RPMI7951 (cell line): ENCODE measurements at places on chromosomes 5 and 9.
A peak's percentile ranks its signal among the peaks of the same experiment; 100 is the strongest.

DNA sequence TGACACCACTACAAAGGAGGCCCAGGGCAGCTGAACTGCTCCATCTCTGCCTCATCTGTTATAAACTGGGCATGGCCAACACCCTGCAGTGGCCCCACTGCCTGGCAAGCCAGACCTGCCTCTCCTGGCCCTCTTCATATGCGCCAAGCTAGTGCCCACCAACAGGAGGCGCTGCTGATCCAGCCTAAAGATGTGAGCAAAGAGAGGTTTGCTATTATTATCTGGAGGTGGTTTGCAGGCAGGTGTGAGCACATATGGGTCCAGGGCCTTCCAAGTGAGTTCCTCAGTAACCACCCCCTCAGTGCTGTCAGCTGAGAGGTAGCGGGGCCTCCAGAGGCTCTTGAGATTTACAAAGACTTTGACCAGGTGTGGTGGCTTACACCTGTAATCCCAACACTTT lies 232.2 kb downstream of the SYK start:
- DNase-seq = peak; percentile 27

GRCh38 chr5:137190031-137190430 lies 309.1 kb downstream of the SPOCK1 start:
- DNase-seq = no peak

DNA sequence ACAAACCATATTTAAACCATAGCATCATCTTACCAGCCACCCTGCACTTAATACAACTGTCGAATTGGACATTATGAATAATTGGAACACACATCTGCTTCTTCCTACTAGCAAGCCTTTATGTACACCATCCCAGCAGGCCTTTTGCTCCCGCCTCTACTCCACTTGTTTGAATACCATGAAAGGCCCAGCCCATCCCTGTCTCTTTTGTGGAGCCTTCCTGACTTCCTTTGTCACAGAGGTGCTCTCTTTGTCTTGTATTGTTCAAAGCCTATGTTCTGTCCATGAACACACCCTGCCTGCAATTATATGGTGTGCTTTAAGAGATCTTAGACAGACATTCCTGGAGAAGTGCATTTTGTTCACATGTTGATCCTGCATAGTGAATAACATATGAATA lies 465.7 kb downstream of the DIRAS2 start:
- DNase-seq = no peak

DNA sequence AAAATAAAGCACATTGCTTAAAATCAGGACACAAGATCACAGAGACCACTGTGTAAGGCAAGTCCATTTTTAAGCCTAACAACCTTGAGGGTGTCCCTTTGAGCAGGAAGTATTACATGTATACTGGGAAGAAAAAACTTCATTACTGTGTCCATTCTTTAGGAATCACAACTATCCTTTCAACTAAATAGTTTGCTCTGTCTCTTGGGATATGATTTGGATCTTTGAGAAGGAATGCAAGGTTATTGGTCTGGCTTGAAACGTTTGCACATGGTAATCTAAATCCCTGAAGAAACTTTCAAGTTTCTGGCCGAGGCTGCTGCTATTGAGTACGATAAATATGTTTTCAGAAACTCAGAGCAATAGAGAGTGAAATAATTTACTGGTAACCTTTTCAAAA lies 923.0 kb upstream of the SEMA6A start:
- DNase-seq = no peak

DNA sequence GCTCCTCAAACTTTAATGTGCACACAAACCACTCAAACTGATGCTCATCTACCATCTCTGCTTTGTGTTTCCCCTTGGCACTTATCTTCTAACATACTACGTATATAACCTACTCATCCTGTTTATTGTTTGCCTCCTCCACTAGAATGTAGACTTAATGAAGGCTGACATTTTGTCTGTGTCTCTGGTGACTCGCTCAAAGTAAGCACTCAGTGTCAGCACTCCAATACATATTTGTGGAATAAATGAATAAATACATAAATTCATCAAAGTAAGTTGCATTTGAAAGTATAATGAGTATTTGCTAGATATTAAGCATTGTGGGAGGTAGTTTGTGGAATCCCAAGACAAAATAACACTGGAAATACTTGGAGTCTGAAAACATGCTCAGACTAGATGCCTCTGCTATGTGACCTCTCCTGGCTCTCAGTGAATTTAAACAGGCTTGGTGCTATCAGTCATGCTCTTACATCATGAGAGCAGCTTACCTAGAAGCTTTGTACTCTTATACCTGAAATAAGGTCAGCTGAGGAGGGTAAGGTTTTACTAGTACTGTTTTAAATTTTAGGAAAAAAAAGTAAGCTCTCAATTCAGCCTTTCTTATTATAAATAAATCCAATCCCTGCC lies 37.0 kb upstream of the RANBP6 start:
- DNase-seq = no peak

DNA sequence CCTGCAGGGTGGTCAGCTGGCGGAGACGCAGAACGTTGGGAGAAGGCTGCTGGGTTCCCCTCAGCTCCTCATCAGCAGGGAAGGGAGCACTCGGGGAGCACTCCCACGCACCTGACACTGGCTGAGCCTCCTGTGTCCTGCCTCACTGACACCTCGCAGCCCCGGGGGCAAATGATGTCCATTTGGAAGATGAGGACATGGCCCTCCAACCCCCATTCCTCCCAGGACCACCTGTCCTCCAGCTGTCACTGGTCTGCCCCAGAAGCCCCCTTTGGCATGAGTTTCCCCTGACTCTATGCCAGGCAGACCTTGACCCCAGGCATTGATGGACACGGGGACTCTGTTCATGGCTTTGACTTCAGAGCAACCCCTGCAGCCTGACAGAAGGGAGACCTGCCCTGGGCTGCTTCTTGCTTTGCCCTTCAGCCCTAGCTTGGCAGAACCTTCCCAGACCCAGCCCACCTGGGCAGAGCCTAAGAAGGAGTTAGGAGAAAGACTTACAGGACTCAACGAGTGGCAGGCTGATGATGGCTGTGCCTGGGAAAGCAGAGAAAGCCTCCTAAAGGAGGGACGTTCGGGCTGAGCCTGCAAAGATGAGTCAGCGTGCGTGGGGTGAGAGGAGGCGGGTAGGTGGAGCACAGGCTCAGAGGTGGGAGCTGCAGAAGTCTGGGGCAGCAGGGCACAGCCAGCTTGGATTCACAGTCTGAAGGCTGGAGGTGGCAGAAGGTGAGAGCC lies 90.6 kb downstream of the LMX1B start:
- peak; percentile 37 for DNase-seq

- no peak for DNase-seq
These were observed 108.5 kb downstream of the F2RL2 start for GRCh38 chr5:76514713-76515112.

DNA sequence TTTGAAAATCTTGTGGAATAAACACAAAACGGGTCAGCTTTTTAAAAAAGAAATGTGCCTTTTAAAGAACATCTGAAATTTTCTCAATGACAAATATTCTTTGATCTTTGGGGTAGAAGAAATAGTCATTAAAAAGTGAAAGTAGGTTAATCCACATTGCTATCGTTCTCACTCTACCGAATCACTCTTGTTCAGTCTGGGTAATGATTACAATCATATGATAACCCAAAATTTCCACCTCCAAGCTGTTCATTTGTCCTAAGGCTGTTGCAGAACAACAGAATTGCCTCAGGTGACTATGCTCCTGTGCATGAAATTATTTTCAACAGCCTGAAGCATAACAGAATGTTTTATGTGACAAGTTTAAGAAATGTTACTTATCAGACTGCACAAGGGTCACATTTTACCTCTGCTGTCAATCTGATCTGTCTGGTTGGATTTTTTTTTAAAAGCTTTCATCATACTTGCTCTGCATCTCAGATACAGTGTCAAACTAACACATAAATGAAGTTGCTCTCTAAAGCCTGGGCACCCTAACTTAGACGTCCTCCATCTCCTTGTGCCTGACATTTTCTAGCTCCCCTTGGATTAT lies 227.3 kb downstream of the LURAP1L start:
- DNase-seq = no peak

DNA sequence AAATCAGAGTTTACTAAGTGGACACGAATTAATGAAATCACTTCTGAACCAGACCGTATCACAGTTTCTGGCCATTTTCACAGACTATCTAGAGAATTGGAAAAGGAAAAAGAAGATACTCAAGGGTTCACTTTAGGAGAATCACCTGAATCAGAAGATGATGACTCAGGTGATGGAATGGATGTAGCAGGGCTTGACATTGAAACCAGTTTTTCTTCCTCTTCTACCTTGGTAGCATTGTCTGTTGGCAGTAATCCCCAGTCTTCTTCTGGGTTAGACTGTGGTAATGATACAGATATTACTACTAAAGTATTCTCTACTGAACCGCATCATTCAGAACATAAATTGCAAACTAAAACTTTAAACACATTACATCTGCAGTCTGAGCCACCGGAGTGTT lies 38.5 kb downstream of the ICE1 start:
- no peak for DNase-seq

- no peak for DNase-seq
These were observed 214.7 kb downstream of the MAST4 start for GRCh38 chr5:66810848-66811261.

DNA sequence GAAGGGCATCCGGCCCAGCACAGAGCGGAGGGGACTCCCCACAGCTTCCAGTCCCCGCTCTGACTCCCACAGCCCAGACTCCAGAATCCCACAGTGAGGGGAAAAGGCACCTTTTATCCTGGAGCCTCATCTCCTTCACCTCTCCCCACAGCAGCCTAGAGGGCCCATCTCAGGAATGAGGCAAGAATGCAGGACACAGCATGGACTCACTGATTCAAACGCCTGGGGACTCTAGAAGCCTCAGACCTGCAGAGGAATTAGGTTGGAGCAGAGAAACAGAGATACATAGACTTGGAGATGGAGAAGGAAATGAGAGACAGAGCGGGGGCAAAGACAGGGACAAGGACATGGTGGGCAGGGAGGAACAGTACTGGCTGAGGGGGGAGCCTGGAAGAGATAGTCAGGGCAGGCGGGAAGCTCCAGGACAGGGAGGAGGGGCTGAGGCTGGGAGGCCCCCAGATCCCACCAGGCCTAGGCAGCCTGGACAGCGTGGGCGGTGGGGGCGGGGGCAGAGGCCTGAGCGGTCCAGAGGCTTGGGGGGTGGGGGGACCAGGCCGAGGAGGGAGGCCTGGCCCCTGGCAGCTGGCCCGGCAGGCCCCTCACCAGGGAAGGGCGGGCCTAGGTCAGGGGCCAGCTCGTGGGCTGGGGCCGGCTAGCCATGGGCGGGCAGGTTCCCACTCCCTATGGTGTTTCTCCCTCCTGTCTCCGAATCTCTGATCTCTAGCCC lies 15.8 kb downstream of the CNTFR start:
- no peak for DNase-seq
